Activated naive CD8-positive, alpha-beta T cell treated with anti-CD3 and anti-CD28 coated beads, Interleukin-2, amount 10 ng/mL, durations not matched to agents 7 days and 5 days (primary cell): ENCODE measurements at places on chromosomes 6 and 20. TPM values are rescaled to one million over a fixed set of nuclear protein-coding genes. Genes with fewer than 3 reads are reported as not detected.
A peak's percentile ranks its signal among the peaks of the same experiment; 100 is the strongest.

The VNN1 gene
- not detected for total RNA-seq

The F13A1 gene
- total RNA-seq, result 0.25 TPM

The PAX1 gene
- total RNA-seq, result not detected

The GTSF1L gene
- not detected for total RNA-seq

The EBF4 gene
- total RNA-seq, result 2.4 TPM

The GRM1 gene
- total RNA-seq, result not detected

DNA sequence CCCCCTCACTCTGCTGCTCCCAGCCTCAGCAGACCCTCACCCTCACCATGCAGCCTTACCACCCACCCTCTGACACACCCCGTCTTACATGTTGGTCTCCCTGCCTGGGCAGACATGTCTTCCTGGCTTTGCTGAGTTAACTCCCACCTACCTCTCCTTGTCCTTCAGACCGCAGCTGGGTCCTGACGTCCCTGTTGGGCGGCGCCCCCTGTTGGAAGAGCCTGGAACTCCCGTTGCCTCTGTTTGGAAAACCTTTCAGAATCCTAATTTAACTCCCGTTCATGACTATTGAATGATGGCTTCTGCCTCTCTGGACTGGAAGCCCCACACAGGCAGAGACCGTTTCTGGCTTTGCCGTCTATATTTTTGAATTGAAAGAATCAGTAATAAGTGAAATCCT lies 245.1 kb downstream of the MYLK4 start:
- DNase-seq, result no peak

DNA sequence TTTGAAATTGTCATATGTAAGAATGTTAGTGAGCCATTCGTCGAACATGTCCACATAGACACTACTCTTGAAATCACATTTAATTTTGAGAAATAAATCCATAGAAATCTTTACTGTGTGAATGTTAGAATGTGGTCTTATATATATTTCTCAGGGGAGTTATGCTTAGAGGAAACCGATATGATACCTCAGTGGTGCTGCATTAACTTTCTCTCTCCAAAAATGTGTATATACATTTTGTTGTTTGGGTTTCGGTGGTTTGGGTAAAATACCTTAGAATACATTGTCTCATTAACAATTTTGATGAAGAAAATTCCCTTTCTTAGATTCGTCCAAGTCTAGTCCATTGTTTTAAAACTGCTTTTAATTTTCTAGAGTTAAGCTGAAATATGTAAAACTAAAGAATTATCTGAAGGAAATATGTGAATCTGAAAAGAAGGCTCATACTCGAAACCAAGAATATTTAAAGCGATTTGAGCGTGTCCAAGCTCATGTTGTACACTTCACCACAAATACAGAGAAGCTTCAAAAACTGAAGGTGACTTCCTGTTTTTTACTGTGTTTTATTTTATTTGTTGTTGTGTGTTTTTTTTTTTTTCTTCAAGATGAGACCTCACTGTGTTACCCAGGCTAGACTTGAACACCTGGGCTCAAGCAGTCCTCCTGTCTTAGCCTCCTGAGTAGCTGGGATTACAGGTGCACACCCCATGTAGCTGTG lies 10.3 kb downstream of the KIZ start:
- no peak for DNase-seq

- no peak for DNase-seq
These were observed 475.6 kb downstream of the RFPL4B start for GRCh38 chr6:112822769-112823168.

GRCh38 chr20:34629342-34629741 lies 47.5 kb downstream of the PIGU start:
- DNase-seq, result no peak

DNA sequence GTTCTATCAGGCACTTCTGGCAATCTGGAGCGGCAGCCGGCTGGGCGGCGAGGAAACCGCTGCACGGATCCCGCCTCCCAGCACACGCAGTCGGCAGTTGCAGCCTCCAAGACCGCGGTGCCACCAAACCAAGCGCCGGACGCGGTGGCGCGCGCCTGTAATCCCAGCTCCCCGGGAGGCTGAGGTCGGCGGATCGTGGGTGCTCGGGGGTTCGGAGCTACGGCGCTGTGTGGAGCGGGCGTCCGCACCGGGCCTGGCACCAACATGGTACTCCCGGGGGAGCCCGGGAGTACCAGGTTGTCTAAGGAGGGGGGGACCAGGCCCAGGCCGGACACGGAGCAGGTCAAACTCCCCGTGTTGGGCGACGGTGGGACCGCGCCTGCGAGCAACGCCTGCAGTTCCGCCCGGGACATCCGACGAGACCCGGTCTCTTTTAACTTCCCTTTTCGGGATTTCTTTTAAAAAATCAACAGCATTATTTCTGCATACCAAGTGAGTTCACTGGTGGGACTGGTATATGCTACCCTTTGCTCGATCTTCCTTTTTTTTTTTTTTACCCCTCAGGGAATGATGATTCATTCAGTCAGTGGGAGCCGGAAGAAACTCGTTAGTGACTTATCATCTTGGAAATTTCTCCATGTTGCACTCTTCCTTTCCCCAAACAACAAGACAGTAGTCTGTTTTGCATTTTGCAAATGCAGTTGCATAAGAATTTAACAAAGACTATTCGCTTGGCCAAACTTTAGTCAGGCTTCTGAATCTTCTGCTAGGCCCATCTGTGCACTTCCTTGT lies 27.6 kb downstream of the ZNF311 start:
- peak; percentile 48 for DNase-seq

- no peak for DNase-seq
These were observed 657 bp downstream of the NT5DC1 start for GRCh38 chr6:116101302-116101718.

DNA sequence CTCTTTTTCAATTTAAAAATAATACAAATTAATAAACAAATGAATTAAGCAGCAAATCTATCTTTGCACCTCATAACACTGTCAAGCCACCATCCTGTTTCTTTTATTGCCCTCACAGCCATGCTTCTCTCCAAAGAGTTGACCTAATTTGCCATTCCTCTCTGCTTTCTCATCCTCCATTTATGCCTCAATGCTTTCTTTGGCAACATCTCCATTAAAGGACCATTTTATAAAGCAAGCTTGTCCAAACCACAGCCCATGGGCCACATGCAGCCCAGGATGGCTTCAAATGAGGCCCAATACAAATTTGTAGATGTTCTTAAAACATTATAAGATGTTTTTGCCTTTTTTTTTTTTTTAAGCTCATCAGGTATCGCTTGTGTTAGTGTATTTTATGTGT lies 26.4 kb upstream of the MEI4 start:
- no peak for DNase-seq

GRCh38 chr20:63775096-63775978 lies 35.8 kb downstream of the SLC2A4RG start:
- DNase-seq, result peak; percentile 59

DNA sequence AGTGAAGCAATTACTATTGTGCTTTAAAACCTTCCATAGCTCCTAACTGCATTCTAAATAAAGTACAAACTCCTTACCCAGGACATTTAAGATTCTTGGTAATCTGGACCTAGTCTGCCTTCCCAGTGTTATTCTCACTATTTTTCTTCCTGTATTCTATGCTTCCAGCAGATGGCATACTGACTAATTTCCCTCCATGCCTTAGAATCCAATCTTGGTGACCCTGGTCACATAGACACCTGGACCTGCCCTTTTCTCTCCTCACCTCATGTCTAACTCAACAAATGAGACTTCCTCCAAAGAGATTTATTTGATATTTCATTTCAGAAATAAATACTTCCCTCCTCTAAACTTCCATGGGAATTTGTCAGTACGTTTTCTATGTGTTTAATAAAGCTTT lies 25.8 kb downstream of the ROS1 start:
- DNase-seq, result no peak

GRCh38 chr20:17888044-17888443 lies 80.5 kb downstream of the SNX5 start:
- DNase-seq, result no peak

GRCh38 chr20:63494420-63495166 lies 4.3 kb downstream of the EEF1A2 start:
- peak; percentile 30 for DNase-seq

DNA sequence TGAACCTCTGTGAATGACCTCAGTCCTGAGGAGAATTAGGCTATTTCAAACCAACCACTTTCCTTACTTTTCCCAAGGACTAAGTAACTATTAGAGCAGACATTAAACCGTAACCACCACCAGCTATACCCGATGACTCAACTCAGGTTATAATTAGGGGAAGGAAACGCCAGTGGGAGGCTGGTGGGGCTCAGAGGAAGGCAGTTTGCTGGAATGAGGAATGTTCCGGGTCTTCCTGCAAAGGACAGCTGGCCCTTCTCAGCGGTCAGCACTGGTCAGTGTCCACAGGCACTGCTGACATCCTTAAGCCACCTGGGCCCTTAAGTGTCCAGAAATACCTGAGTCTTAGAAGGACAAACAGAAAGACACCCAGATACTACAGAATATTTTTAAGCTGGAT lies 515.2 kb downstream of the MAFB start:
- no peak for DNase-seq

DNA sequence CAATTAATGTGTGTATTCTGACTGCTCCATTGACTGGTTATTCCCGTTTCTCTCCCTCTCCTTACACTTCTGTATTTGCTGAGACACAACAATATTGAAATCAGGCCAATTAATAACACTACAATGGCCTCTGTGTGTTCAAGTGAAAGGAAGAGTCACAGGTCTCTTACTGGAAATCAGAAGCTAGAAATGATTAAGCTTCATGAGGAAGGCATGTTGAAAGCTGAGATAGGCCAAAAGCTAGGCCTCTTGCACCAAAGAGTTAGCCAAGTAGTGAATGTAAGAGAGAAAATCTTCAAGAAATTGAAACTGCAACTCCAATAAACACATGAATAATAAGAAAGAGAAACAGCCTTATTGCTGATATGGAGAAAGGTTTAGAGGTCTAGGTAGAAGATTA lies 489.5 kb upstream of the CITED2 start:
- DNase-seq, result no peak

DNA sequence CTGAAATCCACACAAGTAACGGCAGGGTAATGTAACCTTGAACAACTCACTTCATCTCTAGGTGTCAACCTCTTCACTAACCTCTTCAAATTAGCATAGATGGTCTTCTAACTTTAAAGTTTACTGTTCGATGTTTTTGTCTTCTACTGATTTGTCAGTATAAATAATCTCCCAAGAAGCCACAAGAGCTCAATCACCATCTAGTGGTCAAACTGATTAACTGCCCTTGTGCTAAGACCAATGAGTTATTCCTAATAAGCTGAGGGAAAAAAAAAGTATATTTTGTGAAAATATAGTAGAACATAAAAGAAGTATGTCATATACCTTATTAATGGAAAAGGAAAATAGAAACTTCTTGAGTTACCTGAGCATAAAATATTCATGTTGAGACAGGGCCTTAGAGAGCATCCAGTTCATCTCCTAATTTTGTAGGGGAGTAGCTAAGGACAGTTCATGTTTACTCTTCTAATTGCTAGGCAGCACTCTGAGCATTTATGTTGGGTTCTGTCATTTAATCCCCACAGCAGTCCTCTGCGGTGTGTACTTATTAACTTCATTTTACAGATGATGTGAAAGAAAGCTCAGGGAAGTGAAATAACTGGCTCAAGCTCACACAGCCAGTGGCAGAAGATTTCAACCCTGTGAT lies 317.1 kb downstream of the ESR1 start:
- no peak for DNase-seq

DNA sequence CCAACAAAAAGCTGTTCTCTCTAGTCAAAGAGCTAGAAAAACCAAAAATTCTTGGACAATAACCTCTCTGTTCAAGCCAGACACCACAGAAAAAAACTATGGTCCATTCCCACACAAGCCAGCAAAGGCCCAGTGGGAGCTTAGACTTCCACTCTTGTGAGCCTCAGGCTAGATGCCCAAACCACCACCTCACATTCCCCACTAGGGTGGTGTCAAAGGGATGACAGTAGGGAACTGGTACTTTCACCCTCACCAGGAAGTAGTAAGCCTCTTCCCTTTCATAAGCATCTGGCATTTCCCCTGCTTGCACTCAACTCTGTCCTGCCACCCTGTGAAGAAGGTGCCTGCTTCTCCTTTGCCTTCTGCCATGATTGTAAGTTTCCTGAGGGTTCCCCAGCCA lies 58.4 kb upstream of the RNF217 start:
- no peak for DNase-seq

DNA sequence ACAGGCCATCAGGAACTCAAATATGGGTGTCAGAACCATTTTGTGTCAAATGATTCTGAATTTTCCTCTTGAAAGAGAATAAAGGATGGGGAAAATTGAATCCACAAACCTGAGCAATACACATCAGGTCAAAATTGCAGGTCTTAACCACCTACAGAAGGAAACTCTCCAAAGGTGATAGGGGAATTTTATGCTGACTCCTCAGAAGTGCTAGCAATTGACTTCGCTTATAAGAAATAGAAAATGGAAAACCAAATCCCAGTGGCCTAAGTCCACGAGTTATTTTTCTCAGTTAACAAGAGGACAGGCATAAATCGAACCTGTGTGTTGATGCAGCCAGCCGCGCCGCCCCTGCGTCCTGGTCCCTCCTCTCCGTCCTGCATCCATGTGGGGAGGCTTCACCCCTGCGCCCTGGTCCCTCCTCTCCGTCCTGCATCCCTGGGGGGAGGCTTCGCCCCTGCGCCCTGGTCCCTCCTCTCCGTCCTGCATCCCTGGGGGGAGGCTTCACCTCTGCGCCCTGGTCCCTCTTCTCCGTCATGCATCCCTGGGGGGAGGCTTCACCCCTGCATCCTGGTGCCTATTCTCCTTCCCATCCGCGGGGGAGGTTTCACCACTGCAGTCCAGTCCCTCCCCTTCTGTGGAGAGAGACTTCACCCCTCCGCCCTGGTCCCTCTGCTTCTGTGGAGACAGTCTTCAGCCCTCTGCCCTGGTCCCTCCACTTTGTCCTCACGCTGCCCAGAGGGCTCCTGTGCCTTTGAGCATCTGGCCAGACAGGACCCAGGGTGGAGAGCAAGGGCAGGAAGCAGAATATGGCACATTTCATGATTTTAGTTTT lies 230.3 kb downstream of the SMOC2 start:
- DNase-seq, result no peak

GRCh38 chr20:63404129-63405085 lies 43.3 kb upstream of the CHRNA4 start:
- DNase-seq, result no peak

GRCh38 chr6:39143238-39143930 lies 28.4 kb upstream of the SAYSD1 start:
- no peak for DNase-seq

- DNase-seq, result no peak
These were observed 7.5 kb downstream of the TP53TG5 start for GRCh38 chr20:45370571-45371160.

DNA sequence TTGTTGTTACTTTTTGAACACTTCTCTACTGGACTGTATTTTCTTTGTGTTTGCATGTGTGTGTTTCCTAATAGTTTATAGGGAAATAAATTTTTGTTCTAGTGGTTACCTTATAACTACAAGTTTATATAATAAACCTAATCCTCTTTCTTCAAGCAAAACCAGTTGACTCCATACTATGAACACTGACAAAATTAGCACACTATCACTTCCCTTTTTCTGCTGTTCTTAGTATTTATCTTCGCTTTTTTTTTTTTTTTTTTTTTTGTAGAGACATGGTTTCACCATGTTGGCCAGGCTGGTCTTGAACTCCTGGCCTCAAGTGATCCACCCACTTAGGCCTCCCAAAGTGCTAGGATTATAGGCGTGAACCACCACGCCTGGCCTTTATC lies 25.0 kb upstream of the C6orf62 start:
- no peak for DNase-seq

GRCh38 chr6:44059359-44060346 lies 67.6 kb downstream of the MRPL14 start:
- DNase-seq, result no peak
